Hypothalamus (tissue), 51 donors: ENCODE measurements at places on chromosomes 7 and 10.

DNA sequence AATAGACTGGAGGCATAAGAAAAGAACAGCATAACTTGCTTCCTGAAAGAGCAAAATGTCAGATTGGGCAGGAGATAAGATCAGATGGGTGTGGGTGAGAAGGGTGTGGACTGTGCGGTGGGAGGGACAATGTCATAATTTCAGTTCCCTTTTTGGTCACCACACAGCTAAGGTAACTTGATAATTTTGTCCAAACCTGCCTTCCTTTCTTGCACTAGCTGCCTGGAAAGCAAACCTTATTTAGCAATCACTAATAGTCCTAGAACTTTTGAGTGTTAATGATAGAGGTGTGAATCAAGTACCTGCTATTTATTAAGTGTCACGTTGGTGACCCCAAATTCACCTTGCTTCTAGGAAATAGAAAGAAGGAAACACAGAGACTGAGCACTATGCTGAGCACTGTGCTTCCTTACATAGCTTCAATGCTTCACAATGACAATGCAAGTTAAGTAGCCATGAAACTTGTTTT is 72.4 kb upstream of the SP4 start:
- no peak for DNase-seq

DNA sequence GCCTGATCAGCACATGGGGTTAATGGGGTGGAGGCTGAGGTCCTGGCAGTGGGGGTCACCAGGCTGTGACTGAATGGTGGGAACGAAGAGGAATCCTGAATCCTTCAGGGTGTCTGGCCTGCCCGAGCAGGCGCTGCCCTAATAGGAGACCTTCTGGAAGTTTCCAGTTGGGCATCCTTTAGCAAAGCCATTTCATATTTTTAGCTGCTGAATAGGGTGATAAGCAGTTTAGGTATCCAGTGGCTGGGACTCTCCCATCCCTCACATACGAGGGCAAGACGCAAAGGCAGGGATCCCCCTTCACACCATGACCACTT is 159.3 kb downstream of the SH3PXD2A start:
- no peak for DNase-seq

DNA sequence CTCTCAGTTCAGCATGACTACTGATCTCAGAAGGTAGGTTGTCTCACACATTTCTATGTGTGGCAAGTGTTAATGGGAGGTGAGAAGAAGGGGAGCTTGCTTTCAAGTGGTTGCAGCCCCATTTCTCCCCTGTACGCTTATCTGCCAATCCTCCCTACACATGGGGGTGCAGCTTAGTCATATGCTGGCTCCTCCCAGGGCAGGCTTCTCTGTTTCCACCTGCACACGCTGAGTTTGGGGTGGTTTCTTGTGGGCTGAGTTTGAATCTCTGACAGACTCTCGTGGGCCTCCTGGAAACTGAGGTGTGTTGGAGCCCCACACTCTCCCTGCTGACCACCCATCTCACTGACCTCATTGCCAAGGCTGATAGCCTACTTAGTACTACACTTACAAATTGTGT is 435.8 kb upstream of the MTPN start:
- no peak for DNase-seq

DNA sequence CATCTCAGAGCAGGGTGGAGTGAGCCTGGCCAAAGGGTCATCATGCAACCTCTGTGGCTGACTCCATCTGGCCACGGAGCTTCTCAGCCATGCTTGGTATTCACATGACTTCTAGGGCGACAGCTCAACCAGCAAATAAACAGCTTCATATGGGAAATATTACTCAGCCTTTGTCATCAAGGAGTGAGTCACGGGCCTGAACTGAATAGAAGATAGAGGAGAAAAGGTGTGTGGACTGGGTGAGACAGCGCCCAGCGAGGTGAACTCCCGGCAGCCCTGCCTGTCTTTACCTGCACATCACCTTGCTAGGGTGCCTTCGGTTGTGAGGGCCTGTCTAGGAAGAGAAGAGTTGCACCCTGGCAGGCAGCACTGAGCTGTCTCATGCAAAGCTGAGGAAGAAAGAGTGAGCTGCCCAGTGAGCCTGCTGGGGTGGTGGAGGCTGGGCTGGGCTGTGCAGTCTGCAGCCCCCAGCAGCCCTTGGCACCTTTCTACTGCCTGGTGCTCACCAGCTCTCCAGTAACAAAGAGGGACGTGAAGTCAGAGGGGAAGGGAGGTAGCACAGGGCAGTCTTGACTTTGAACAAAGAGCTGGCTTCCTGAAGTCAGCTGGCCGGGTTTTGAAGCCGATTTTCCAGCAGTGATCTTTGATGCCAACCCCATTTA is 114.2 kb downstream of the EGFR start:
- no peak for DNase-seq

- no peak for DNase-seq
Observed at GRCh38 chr7:100366411-100367250, 6.7 kb upstream of the PILRA start.

GRCh38 chr7:4823441-4824119 is 38.2 kb downstream of the PAPOLB start:
- no peak for DNase-seq

DNA sequence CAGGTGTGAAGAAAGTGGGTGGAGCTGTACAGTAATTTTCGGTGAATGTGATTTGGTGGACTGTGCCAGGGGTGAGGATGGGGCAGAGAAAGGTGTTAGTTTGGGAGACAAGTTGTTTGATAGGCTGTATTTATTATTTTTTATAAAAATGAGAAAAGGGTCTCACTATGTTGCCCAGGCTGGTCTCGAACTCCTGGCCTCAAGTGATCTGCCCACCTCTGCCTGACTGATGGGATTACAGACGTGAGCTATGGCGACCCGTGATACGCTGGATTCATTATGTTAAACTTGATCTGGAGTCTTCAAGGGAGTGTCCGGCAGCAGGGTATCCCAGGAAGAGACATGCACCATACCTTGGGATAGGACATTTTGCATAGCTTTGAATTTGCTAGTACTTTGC is 1.3 kb downstream of the KAT6B start:
- DNase-seq: no peak

- no peak for DNase-seq
Observed at GRCh38 chr10:3897156-3897555, 112.1 kb upstream of the KLF6 start.

- DNase-seq: no peak
Observed at GRCh38 chr7:136878878-136879277, 10.4 kb downstream of the CHRM2 start.

- no peak for DNase-seq
Observed at GRCh38 chr7:28800150-28800549, 158.0 kb downstream of the TRIL start.

GRCh38 chr7:28017372-28017771 is 163.2 kb downstream of the JAZF1 start:
- DNase-seq: no peak

DNA sequence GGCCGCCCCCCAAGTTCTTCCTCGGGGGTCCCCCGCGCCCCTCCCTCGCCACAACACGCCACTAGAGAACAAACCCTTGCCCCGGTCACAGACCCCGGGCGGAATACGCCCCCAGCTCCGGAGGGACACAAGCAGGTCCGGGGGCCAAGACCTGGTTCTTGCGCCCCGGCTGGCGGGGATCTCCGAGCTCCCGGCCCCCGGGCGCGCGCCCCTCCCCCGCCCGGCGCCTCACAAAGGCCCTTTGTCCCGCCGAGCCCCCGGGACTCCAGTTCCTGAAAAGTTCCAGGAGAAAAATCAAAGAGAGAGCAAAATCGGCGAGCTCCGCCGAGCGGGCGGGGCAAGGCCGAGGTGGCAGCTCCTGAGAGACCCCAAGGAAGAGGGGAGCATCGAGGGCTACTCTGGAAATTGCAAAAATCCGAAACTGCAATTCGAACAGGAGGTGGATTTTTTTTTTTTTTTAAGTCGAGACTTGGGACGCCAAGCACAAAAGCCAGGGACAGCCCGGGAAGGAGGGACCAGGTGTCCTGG is 4.0 kb downstream of the TNRC18 start:
- peak; percentile 68 for DNase-seq

- no peak for DNase-seq
Observed at GRCh38 chr7:1849351-1850041, 179.4 kb downstream of the ELFN1 start.
